NCI-H1105 (cell line): ENCODE measurements at places on chromosomes 16 and 17.
A peak's percentile ranks its signal among the peaks of the same experiment; 100 is the strongest.

DNA sequence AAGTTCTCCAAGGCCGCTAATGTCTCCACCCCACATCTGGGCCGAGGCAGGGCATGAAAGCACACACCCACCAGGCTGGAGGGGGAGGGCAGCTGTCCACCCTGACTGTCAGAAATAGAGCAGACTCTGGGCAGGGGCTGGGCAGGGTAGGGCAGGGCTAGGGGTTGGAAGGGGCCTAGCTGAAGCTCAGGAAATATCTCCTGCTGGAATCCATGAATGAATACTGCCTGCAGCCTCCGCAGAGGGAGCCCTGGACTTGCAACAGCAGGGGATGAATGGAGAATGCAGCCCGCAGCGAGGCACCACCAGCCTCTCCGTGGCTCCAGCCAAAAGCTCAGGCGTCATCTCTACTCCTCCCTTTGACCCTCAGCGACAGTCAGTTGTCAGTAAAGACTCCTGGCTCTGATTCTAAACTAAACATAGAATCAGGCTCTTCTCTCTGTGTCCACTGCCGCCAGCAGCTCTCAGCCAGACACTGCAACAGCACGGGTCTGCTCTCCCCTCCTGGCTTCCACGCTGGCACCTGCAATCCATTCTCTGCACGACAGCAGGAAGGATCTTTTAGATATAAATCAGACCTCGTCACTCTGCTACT lies 23.9 kb upstream of the NGFR start:
- DNase-seq: no peak

- no peak for DNase-seq
Measured at GRCh38 chr16:47734081-47734857, 273.1 kb downstream of the PHKB start.

- DNase-seq: no peak
Measured at GRCh38 chr16:77868478-77868877, 80.1 kb downstream of the VAT1L start.

GRCh38 chr17:70365091-70365583 lies 195.8 kb downstream of the KCNJ2 start:
- no peak for DNase-seq

DNA sequence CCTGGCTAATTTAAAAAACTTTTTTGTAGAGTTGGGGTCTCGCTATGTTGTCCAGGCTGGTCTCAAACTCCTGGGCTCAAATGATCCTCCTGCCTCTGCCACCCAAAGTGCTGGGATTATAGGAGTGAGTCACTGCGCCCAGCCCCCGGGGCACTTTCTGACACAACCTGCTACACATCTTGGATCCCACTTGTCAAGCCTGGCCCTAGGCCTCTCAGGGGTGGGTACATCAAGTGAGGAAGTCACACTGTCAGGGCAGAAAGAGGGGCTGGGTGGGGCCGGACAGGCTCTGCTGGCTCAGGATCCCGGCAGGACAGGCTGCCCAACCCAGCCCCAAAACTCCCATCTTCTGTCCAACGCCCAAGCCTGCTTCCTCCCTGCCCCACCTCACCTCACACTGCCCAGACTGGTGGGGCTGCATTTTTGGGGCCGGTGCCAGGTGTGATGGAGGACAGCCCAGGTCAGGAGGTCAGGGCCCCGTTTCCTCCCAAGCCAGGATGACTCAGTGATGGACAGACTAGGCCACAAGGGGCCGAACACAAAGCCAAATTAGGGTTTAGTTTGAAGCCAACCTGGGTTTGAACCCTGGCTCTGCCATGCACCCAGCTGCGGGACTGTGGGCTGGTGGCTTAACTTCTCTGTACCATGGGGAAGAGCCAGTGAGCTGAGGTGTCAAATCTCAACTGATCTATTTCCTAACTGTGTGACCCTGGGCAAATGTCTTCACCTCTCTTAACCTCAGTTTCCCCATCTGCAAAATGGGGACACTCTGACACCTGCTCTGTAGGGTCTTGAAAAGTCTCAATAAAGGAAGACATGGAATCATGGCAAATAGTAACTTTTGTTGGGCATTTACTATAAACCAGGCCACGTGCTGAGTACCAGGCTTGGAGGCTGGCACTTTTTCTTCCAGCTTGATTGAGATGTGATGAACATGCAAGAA lies 8.9 kb upstream of the PPL start:
- DNase-seq: no peak

DNA sequence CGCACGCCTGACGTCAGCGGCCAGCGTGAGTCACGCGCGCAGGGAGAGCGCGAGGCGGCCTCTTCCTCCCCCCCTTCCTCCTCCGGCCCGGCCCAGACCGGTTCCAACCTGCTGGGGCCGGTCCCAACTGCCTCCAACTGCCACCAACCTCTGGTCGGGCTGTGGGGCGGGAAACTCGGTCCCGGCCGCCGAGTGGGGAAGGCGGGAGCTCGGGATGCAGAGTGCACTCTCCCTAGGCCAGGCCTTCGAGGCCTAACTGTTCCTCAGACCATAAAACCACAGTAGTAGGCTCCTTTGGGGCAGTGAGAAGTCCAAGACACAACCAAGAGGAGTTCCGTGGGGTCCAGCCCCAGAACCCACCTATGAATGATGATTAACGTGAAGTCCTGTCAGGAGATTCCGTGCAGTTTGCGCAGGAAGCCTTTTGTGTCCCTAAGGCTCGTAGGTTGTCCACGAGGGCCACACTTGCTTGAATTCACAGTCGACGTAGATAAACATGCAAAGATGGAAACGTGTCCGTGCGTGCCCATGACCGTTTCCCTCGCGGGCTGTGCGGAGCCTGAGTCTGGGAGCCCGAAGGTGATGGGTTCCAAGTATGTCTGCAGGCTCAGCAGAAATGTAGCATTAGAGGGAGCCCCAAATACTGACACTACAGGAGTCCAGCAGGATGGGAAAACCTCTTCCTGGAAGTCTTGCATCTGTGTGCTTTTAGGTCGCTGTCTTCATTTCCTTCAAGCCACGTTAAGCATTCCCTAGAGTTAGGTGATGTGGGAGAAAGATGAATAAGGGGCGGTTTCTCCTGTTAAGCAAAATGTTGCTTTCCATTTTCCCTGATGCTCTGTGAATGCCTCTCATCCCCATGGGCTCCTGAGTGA lies 647 bp downstream of the UNK start:
- peak; percentile 81 for DNase-seq

GRCh38 chr16:88310796-88311605 lies 71.8 kb upstream of the ZNF469 start:
- DNase-seq: no peak
